ENCODE measurements at places on chromosomes 12 and 14. TPM values are rescaled to one million over a fixed set of nuclear protein-coding genes. Genes with fewer than 3 reads are reported as not detected.

The MAP1LC3B2 gene
- polyA plus RNA-seq: 0.28 TPM

The FGF23 gene
- not detected for polyA plus RNA-seq

The CLEC7A gene
- 3.4 TPM for polyA plus RNA-seq

The KICS2 gene
- polyA plus RNA-seq: 16.6 TPM

The ATXN7L3B gene
- 24.9 TPM for polyA plus RNA-seq

Data from B cell (primary cell).